ENCODE measurements at places on chromosomes 3 and 15.

DNA sequence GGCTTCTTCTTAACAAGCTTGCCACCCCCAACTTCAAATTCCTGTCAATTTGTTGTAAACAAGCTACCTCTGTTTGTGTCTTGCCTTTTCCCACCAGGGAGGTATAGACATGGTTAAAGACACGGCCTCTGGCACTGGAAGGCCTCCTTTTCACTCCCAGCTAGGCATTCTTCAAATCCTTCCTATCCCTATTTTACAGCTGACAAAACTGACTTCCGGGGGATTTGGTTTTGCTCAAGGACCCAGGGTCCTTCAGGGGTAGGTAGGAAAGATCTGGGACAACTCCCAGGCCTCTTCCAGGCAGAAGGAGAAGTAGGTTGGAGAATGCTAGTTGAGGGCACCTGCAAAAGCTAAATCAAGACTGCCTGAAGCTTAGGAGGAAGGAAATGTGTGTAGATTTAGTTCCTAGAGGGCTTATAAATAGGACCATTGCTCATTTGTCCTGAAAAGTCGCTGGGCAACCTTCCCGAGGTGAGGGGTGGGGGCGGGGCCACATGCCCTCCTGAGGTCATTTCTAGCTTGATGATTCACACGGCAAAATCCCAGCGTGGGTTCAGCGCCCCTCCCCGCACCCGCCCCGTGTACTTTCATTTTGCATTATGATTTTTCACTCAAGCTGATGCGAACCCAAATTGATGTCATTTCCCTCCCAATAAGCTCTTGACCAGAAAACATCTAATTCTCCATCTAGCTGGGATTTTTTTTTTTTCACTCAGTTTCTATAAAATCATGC is 365.5 kb downstream of the SHQ1 start:
- DNase-seq, result no peak

GRCh38 chr3:169400205-169400604 is 263.3 kb downstream of the MECOM start:
- DNase-seq, result no peak

DNA sequence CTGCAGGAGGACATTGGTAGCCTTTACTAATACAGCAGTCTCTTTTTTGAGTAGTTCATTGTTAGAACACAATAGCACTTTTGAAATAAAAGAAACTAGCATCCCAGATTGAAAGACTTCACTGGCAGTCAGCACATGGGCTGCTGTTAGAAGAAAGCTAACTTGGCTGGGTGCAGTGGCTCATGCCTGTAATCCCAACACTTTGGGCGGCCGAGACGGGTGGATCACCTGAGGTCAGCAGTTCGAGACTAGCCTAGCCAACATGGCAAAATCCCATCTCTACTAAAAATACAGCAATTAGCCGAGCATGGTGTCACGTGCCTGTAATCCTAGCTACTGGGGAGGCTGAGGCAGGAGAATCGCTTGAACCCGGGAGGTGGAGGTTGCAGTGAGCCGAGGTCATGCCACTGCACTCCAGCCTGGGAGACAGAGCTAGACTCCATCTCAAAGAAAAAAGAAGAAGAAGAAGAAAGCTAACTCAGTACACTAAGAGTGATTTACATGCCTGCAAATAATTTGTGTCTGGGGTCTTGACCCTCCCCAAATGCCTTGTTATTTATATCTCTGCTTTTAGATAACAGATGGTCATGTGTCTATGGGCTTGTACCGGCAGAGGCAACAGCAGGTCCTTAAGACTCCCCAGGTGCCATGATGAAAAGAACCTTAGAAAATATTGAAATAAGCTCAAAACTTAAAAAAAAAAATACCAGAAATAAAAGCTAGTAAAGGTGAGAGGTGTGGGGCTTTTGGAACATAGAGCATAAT is 9.7 kb downstream of the TPM1 start:
- no peak for DNase-seq

- no peak for DNase-seq
These were observed 546.9 kb upstream of the CCDC54 start for GRCh38 chr3:106830334-106830733.

DNA sequence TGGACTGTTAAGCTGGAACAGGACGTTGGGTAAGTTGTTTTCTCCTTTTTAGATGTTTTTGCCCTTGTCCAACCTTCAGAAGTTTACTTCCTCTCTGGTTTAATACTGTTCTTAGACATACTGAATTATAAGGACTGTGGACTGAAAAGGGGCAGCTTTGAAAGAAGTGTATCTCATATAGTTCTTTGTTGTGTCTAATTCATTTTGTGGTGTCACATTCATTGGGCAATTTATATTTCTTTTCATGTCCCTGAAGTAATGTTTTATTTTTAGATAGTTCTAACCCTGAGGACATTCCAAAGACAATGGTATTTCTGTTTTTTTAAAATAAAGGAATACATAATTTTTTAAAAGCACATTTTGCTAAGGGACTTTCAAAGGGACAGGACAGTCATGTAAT is 45.2 kb downstream of the TMEM108 start:
- no peak for DNase-seq

DNA sequence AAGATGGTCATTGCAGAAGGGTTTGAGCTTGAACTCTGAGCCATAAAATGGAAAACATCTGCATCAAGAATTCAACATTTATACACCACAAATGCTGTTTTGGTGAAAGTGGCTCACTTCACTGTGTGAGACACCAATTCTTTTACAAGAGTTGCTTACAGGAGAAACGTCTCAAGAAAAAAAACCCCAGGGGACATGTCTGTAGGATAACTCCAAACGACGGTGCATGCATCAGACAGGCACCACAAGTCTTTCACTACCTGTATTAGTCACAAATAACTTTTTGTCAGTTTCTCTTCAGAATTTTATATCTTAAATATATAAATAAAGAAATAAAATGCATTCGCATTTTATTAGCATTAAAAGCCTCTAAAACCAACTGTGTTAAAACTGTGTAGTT is 164.3 kb downstream of the EFHB start:
- DNase-seq, result no peak

- no peak for DNase-seq
These were observed 4.7 kb upstream of the GCSAM start for GRCh38 chr3:112137781-112138180.

- no peak for DNase-seq
These were observed 8.0 kb downstream of the FYCO1 start for GRCh38 chr3:45987368-45988291.

- no peak for DNase-seq
These were observed at the start of gene MLH1 for GRCh38 chr3:36993326-36994283. TSS of gene MLH1 (plus strand) at chr3:36993518. CDS start at chr3:36993548, 30 bp downstream.

DNA sequence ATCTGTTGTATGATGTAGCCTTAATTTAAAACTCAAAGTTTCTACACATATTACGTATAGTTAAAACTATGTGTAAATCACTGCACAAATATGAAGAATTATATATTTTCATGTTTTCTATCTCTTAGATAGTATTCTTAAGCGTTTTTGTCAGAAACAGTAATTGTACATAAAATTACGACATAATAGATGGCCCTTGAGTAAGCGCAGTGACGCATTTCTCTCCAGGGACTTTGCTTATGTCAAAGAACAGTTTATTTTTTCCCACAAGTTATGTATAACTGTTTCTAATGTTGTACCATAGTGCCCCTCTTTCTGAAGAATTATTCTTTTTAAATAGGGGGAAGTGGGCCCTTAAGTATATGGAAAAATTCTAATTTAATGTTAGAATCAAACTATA is 934.0 kb downstream of the VGLL3 start:
- no peak for DNase-seq

DNA sequence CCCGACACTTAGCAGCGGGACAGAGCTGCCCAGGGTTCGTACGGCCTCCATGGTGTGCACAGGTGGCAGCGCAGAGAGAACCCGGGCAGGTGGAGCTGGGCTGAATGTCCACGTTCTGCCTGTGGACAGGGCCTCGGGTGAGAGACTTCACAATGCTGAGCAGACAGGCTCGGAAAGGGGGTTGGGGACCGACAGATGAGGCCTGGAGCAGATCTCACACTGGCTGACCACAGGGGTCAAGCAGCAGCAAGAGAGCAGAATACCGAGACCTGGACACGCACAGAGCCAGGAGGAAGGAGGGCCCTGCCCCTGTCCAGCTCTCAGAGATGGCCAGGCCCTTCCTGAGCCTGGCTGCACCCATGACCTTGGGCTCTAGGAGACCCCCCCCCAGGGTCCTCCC is 83.0 kb downstream of the VGLL4 start:
- DNase-seq, result no peak

- no peak for DNase-seq
These were observed 954 bp upstream of the DGKG start for GRCh38 chr3:186362988-186363387.

GRCh38 chr15:101810456-101810855 is 1.5 kb upstream of the OR4F15 start:
- DNase-seq, result no peak

GRCh38 chr3:184676927-184677326 is 34.9 kb downstream of the MAGEF1 start:
- DNase-seq, result no peak

GRCh38 chr3:15556512-15556911 is 35.0 kb upstream of the COLQ start:
- DNase-seq, result no peak

- DNase-seq, result no peak
These were observed 131.4 kb downstream of the THRB start for GRCh38 chr3:24363242-24363641.

GRCh38 chr15:29596266-29596665 is 226.0 kb downstream of the TJP1 start:
- no peak for DNase-seq

- no peak for DNase-seq
These were observed 16.6 kb downstream of the NFKBIZ start for GRCh38 chr3:101865751-101866509.

- peak; percentile 11 for DNase-seq
These were observed 1.4 kb upstream of the CHRNA7 start for GRCh38 chr15:32028921-32029320.
